ENCODE measurements at places on chromosomes 3 and 15. TPM values are rescaled to one million over a fixed set of nuclear protein-coding genes. Genes with fewer than 3 reads are reported as not detected.

PPARG gene
- 24.0 TPM for total RNA-seq

FHIT gene
- 18.2 TPM for total RNA-seq

SPATA12 gene
- total RNA-seq: not detected

DNA sequence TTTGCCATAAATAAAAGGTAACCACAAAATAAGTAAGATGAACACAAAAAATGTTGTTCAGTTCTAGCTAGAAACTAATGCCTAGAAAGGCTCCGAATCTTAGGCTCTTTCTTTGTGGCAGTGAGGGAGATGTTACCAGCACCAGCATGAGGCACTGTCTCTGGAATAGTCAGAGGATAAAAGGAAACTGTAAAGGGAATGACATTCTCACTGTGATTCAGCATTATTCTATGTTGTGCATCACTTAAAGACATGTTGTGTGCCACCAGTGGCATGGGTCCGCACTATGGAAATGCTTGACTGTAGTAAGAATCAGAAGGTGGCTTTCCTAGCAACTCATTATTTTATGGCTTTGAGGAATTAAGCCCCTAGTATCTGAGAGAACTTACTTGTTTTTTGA is 70.8 kb downstream of the SEC22A start:
- DNase-seq: no peak

DNA sequence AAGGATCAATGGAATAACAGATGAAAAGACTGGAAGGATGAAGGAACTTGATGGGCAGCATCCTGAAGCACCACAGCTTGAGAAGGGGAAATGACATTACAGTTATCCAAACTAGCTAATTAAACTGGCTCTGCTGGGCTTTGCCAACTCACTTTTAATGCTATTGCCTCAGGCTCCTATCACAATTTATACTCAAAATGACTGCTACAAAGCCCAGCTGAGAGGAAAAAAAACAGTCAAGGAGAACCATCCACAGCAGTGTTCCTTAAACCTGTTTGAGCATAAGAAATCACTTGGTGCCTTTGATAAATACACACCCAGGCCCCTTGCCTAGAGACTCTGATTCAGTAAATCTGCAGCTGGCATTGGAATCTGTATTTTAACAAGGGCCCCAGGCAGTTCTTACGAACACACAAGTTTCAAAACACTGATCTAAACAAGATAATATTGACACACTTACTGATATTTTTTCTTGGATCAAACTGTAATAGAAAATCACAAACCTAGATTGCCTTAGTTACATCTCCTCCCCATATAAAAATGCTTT is 85.8 kb downstream of the MB21D2 start:
- DNase-seq: no peak

DNA sequence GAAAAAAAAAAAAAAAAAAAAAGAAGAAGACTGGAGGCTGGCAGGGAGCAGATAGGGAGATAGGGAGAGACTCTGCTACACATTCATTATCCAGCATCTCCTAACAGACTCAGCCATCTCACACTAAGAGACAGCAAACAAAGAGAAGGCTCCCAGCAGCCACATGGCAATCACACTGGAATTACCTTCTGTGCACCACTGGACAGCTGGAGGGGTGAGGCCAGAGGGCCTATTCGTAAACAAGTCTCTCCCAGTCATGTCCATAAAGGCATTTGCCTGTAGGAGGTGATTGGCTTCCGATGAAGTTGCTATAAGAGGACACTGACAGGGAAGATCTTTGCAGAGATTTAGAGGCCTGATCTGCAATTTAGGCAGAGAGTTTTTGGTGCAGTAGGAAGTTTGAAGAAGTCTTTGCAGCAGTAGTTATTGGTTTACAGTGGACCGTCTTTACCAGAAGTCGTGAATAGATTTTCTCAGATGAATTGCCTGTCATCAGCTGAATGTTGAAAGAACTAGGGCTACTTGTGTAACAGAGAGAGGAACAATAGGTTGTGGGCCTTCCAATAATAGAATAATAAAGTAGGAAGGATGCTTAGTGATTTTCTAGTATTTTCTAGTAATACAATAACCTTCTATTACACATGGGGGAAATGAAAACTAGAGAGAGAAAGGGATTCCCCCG is 89.7 kb downstream of the TP63 start:
- no peak for DNase-seq

DNA sequence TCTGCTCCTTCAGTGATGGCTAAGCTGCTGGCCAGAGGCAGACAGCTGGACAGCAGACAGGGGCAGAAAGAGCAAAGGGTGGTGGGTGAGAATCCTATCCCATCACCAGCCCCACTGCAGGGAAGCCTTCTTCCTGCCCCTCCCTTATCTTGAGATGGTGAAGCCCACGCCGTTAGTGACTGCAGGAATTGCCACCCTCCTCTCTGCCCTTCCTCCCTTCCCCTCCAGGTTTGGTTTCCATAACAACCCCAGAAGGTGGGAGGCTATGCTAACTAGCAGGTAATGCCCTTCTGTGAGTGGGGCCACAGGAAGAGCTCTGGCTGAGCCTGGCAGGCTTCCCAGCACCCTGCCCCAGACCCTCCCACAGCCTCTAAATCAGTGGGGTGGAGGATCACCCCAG is 32.8 kb downstream of the SCN5A start:
- no peak for DNase-seq

DNA sequence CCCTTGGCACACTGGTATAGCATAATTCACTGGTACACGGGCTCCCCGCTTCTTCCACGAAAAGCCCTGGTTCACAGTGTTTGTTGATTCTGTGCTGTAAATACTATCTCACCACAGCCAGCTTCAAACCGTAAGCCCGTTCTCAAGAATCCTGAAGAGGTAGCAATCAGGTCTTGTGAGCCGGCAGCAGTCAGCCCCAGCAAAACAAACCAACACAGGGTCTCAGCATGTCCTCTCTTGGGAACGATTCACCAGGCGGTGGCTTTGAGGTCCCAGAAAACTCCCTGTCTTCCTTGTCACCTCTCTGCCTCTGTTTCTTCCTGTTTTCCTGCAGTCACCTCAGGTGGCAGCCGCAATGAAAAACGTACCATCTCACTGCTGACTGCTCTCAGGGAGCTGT is 19.1 kb upstream of the FAM3D start:
- DNase-seq: no peak

DNA sequence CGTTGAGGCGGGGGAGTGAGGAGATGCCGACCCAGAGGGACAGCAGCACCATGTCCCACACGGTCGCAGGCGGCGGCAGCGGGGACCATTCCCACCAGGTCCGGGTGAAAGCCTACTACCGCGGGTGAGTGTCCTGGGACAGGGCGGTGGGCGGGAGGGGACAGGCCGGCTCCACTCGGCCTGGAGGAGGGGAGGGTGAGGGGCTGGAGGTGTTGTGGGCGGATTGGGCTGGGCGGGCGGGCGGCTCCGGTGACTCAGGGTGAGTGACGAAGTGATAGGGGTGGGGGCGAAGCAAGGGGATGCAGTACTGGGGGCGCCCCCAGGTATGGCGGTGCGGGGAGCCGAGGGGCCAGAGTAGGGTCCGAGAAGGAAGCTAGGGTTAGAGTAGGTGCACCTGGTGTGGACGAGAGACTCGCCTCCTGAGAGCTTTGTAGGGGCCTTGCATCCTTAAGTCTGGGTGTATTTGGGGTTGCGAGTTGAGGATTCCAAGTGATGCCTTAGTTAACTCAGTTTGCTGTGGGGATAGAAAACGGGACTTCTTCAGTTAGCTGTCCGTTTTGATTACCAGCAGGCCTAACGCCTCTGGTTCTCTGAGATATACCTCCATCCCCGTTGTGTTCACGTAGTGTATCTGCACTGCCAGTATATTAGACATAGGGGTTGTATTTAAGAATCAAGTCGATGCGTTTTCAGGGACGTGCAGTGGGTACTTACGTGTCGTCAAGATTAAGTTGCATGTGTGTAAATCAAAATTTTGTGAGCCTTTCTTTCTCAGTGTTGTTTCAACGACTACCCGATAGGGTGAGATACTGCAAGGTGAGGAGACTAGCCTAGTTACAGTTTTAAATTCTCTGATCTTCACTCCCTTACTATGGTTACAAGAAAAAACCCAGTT is 670 bp downstream of the PRKCI start:
- DNase-seq: no peak

- no peak for DNase-seq
Observed at GRCh38 chr3:136802481-136802996, 16.4 kb upstream of the SLC35G2 start.

DNA sequence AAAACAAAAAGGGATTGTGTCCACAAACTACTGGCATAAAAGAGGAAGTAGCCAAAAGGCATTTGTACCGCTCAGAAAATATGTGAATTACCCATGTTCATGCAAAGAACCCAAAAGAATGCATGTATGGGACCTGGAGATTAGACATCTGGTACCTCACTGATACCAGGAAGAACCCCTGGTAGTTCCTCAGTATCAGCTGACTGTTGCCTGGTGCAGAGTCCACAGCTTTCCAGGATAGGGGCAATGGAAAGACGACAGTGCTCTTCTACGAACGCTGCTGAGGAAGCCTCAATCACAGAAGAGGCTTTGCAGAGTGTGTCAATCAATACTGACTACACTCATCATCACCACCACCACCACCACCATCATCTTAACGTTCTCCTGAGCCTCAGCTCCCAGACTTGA is 63.3 kb downstream of the ATP8B4 start:
- DNase-seq: no peak

DNA sequence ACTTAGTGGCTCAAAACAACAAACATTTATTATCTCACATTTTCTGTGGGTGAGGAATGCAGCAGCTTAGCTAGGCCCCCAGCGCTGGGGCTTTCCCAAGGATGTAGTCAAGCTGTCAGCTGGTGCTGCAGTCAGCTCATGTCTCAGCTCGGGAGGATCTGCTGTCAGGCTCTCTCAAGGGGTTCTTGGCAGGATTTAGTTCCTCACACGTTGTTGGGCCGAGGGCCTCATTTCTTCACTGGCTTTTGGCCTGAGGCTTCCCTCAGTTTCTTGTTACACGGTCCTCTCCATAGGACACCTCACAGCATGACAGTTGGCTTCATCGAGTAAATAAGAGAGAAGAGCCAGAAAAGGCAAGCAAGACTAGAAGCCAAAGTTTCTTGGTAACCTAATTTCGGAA is 13.7 kb upstream of the U2SURP start:
- peak; percentile 54 for DNase-seq

DNA sequence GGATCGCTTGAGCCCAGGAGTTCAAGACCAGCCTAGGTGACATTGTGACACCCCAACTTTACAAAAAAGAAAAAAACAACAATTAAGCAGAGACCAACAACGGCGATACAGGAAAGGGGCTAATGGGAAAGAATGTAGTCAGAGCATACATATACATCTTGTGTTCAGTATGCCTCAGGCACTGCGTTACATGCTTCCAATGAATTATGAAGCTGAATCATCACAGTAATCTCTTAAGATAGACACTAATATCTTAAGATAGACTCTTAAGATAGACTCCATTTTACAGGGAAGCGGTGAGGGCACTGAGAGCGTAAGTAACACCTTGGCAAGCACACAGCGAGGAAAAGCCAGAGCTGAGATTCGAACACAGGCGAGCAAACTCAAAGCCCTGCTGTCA is 6.1 kb upstream of the LDHAL6B start:
- no peak for DNase-seq

DNA sequence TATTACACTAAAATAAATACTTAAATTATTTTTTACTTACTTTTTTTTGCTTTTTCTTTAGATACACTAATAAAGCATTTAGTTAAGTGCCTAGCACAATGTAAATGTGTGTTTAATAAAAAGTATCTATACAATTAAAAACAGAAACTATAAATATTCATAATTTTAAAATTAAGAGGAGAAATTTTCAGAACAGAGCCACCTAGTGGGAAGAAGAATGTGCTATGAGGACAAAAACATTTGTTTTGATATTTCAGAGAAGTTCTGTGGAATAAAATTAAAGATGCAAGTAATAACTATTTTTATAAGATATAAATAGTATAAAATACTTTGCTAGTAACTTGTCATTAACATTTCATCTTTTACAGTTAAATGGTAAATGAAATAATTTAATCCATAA is 33.6 kb upstream of the PLSCR5 start:
- DNase-seq: no peak

DNA sequence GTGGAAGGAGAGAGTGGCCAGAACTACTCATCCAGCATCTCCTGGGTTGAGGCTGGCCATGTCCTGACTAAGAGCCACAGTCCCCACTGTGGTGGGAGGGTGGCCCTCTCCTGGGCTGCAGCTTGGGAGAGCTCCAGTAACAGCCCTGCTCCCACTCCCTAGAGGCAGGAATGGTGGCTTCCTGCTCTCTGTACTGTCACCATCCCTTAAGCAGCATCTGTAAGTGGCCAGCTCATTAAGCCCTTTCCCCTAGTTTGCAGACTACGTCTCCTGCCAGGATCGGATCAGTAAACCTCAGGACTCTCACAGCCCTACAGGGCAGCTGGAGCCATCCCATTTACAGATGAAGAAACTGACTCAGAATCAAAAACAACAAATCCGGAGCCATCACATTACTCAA is 30.5 kb downstream of the DNAJB8 start:
- DNase-seq: no peak

GRCh38 chr3:124126436-124127023 is 134.6 kb upstream of the ROPN1 start:
- no peak for DNase-seq

DNA sequence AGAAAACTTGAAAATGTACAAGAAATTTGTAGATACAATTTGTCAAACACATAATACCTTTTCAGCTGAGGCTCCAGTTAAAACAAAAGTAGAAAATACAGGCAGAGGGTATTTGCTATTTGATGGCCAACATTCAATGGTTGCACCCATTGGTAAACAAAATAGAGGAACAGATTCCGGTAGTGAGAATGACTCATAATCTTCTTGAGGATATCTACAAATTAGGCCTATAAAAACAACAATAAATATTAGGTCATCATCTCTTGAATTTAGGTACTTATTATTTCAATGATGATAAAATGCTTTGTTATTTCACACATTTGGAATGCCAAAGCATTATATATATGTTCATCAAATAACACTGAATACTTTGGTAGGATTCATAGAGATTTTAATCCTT is 53.4 kb downstream of the DENND4A start:
- no peak for DNase-seq

GRCh38 chr15:63344731-63345390 is 36.8 kb downstream of the CA12 start:
- no peak for DNase-seq

DNA sequence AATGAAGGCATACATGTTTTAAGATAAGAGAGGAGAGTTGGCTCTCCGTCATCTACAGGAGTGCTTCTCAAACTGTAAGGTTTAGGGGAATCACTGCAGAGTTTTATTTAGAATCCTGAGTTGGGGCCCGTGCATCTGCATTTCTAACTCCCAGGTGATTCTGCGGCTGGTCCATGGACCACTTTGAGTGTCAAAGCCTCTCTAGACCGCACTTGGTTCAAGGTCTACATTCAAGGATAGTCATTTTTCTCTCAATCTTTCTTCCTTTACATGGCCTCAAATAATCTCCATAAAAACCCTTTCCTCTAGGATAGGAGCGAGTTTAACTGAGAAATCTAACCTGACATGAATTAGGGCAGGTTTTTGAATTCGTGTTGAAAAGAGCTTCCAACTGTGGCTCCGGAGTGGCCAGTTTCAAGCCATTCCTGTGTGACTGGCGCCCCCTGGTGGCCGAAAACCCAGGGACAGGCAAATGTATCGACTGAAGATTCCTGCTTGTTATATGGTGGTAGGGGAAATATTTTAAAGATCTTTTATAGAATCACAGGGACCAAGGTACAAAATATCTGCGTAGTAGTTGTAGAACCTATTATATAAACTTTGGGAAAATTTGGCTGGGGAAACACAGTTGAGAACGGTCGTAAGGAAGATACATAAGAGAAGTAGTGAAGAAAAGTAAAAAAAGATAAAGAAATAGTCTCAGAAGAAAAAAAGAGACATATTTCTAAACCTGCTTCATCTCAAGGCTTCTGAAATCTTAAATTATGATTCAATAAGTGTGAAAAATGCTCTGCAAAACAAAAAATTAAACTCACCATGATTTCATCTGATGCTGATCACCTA is 11.9 kb downstream of the GABRR3 start:
- peak; percentile 96 for DNase-seq

GRCh38 chr3:141952611-141953010 is 76.2 kb downstream of the ATP1B3 start:
- no peak for DNase-seq
